ENCODE measurements at places on chromosomes 1 and 21. TPM values are rescaled to one million over a fixed set of nuclear protein-coding genes. Genes with fewer than 3 reads are reported as not detected.

RCSD1 gene
- 1.7 TPM for total RNA-seq

TSPAN1 gene
- not detected for total RNA-seq

HES3 gene
- not detected for total RNA-seq

C1QC gene
- not detected for total RNA-seq

GNAT2 gene
- total RNA-seq: 0.17 TPM

EYA3 gene
- 16.9 TPM for total RNA-seq

DPM3 gene
- 35.0 TPM for total RNA-seq

UBE2U gene
- not detected for total RNA-seq

NUP210L gene
- total RNA-seq: not detected

GLUL gene
- 677 TPM for total RNA-seq

CAMSAP2 gene
- 14.0 TPM for total RNA-seq

LCK gene
- total RNA-seq: not detected

SPRR4 gene
- not detected for total RNA-seq

NTMT2 gene
- total RNA-seq: not detected

PKP1 gene
- total RNA-seq: not detected

KRTAP10-8 gene
- not detected for total RNA-seq

CD1E gene
- not detected for total RNA-seq

ADGRB2 gene
- total RNA-seq: 6.9 TPM

CDK18 gene
- 2.2 TPM for total RNA-seq

RNU1-2 gene
- under 0.01 TPM for total RNA-seq

HIVEP3 gene
- total RNA-seq: 0.93 TPM

CASZ1 gene
- under 0.01 TPM for total RNA-seq

FRRS1 gene
- 16.6 TPM for total RNA-seq

AKR7A3 gene
- 0.70 TPM for total RNA-seq

C1orf87 gene
- total RNA-seq: not detected

ZBTB21 gene
- total RNA-seq: 5.0 TPM

CYP4B1 gene
- total RNA-seq: not detected

LIPI gene
- not detected for total RNA-seq

AVPR1B gene
- not detected for total RNA-seq

PROK1 gene
- total RNA-seq: not detected

OR10J1 gene
- not detected for total RNA-seq

IGSF3 gene
- 13.4 TPM for total RNA-seq

LMOD1 gene
- total RNA-seq: 8.6 TPM

KRTAP22-2 gene
- not detected for total RNA-seq

WNT4 gene
- 1.1 TPM for total RNA-seq

PCBP3 gene
- 16.7 TPM for total RNA-seq

LENEP gene
- total RNA-seq: not detected

F11R gene
- total RNA-seq: 11.7 TPM

PSMA5 gene
- total RNA-seq: 28.9 TPM

PEAR1 gene
- 20.1 TPM for total RNA-seq

ATP6V0B gene
- 127 TPM for total RNA-seq

CHAF1B gene
- total RNA-seq: 1.5 TPM

LHX4 gene
- total RNA-seq: 0.12 TPM

RAB3B gene
- 0.77 TPM for total RNA-seq

CTSE gene
- not detected for total RNA-seq

CDA gene
- total RNA-seq: 2.2 TPM
